Kidney epithelial cell (primary cell): ENCODE measurements at places on chromosomes 11 and 22.

DNA sequence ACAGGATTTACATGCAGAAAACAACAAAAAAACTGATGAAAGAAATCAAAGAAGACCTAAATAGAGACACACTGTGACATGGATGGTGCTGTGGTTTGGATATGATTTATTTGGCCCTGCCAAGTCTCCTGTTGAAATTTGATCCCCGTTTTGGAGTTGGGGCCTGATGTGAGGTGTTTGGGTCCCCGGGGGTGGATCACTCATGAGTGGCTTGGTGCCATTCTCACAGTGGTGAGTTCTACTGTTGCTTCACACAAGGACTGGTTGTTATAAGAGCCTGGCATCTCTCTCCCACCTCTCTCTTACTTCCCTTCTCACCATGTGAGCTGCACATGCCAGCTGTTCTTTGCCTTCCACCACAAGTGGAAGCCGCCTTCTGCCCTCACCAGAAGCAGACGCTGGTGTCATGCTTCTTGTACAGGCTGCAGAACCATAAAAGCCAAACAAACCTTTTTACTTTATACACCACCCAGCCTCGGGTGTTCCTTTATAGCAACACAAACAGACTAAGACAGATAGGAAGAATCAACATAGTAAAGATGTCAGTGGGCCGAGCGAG is 7.8 kb upstream of the RTL6 start:
- no peak for DNase-seq

DNA sequence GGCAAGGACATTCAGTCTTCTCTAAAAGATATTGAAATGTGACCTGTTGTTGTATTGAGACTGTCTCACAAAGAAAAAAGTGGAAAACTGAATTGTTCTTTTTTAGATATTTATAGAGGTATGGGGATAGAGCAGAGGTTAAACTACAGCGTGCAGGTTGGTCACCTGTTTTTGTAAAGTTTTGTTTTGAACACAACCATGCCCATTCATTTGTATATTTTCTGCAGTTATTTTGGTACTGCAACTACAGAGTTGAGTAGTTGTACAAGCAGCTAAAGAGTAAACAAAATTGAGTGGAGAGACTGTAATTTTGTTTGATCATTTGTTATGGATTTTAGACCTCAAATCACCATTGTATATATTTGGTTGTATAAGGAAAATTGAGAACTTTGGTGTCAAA is 11.3 kb downstream of the EED start:
- no peak for DNase-seq

DNA sequence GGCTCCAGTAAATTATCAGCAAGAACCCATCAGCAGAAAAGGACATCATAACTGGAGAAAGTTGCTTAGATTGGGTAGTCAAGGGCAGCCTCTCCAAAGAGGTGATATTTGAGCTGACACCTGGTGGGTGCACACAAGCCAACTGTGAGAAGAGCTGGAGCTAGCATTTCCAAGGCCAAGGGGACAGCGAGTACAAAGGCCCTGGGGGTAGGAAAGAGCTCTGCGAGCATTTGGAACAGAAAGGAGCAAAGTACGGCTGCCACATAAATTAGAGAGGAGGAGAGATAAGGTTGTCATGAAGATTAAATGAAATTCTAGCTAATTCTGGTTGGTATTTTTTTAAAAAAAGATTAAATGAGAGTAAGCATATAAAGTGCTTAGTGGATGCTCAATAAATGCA is 21.7 kb upstream of the SMCO4 start:
- DNase-seq = no peak

- no peak for DNase-seq
Measured at GRCh38 chr11:109016724-109017123, 351.9 kb downstream of the DDX10 start.

- DNase-seq = no peak
Measured at GRCh38 chr22:35995348-35995747, 33.3 kb downstream of the RBFOX2 start.
